Neural progenitor cell (in vitro differentiated cells): ENCODE measurements at places on chromosomes 7 and 10. TPM values are rescaled to one million over a fixed set of nuclear protein-coding genes. Genes with fewer than 3 reads are reported as not detected.

MLXIPL gene
- 0.87 and 0.90 TPM in 2 replicates for total RNA-seq

PILRA gene
- total RNA-seq: 0.68 and 6.7 TPM in 2 replicates

PLXDC2 gene
- total RNA-seq: 30.1 and 44.2 TPM in 2 replicates

NPY gene
- not detected in 2 replicates for total RNA-seq

GNAT3 gene
- total RNA-seq: not detected in 2 replicates

CDHR1 gene
- total RNA-seq: 1.4 and 2.7 TPM in 2 replicates

SPDYE2 gene
- not detected in 2 replicates for total RNA-seq

KRIT1 gene
- 46.7 and 59.4 TPM in 2 replicates for total RNA-seq

SFRP5 gene
- total RNA-seq: not detected in 2 replicates

CEP41 gene
- total RNA-seq: 14.5 and 16.5 TPM in 2 replicates

DNA sequence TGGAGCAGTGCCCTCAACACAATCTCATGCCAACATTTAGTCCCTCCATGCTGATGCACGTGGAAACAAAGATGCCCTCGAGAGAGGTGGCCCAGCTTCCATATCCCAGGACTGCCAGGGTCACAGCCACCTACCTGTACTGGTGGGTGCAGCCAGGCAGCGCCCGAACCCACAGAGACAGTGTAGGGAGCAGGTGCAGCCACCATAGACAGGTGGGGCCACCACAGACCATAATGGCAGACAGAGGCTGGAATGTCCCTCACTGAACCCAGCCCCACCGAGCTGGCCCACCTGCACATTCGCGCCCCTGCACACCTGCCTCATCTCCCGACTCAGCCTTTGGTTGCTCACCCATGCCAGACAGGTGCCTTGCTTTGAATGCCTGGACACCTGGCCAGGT, 18.3 kb upstream of the CPXM2 start:
- DNase-seq: no peak

DNA sequence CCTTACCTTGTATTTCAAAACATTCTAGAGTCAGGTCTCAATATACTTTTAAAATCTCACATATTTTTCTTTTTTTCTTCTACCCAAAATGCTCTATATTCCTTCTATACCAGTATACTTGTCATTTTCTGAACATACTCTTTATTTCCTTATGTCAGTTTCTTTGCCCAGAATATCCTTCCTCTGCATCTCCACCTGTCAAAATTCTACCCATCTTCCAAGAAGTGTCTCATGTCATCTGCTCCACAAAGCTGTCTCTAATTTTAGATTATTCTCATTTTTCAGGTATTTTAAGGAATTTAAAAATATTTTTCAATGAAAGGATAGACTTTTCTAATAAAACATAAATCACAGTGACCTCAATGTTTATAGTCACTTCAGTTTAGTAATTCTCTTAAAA, 328.0 kb upstream of the SMIM30 start:
- no peak for DNase-seq

- DNase-seq: no peak
Observed at GRCh38 chr10:118967160-118967559, 62.4 kb upstream of the NANOS1 start.

DNA sequence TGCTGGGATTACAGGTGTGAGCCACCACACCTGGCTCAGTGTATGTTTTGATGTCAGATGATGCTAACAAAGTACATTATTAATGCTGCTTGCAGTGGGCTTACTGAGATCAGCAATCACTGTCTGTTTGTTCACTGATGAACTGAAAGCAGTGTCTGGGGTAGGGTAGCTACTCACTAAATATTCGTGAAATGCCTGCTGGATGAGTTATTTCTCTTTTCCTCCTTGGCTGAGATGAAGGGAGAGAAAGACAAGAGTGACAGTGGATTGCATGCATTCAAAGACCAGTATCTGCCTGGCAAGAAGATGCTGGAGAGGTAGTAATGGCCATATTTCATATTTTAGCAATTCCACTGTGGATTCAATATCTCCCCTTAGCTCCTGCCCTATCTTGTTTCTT, 32.3 kb downstream of the FAM107B start:
- DNase-seq: no peak

DNA sequence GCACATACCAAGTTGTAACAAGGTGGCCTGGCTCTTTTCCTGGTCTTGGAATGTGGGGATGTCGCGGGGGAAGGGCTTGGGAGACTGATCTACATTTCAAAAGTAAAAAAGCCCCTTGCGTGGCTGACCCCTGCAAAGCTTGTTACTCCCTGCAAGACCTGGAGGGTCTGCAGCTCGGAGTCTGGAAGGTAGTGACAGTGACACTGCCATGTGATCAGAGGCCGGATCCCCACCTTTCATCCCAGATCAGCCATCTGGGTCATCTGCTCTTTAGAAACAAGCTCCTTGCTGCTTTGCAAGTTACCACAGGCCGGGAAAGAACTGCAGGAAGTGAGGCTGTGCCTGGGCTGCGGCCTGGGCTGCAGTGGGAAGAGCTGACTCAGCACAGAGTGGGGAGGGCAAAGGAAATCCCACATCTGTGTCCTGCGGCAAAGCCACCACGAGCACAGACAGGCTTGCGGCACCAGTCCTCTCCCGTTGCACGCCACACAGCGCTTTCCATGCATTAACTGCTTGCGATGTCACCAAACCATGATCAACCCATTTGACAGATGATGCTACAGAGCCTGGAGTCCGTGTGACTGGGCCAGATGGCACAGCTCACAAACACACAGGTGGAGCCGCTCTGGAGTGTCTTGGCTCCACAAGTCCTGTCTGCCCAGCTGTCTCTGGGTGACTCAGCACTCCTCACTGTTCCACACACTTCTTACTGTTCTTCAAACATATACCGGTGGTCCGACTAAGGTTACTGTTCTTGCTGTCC, 97.7 kb downstream of the SH3PXD2A start:
- DNase-seq: no peak

- DNase-seq: no peak
Observed at GRCh38 chr10:75247797-75248196, 12.0 kb upstream of the COMTD1 start.

GRCh38 chr10:110137142-110137545, 70.3 kb upstream of the MXI1 start:
- peak; percentile 70 for DNase-seq

- no peak for DNase-seq
Observed at GRCh38 chr10:50232261-50232639, 19.1 kb downstream of the ASAH2 start.

DNA sequence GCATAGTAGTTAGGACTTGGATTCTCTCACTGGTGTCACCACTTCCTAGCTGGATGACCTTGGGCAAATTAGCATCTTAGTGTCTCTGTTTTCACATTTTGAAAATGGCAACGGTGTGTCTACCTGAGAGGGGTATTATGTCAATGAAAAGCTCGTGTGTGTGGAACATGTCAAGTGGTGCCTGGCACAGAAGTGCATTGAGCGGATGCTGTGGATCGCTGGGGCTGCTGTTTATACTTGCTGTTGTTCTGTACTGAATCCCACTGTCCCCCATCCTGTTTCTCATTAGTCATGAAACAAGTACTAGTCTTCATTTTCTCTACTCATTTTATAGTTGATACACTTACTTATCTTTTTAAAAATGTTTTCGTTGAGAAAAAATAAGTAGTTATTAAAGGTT, 26.1 kb downstream of the RBM33 start:
- DNase-seq: no peak

DNA sequence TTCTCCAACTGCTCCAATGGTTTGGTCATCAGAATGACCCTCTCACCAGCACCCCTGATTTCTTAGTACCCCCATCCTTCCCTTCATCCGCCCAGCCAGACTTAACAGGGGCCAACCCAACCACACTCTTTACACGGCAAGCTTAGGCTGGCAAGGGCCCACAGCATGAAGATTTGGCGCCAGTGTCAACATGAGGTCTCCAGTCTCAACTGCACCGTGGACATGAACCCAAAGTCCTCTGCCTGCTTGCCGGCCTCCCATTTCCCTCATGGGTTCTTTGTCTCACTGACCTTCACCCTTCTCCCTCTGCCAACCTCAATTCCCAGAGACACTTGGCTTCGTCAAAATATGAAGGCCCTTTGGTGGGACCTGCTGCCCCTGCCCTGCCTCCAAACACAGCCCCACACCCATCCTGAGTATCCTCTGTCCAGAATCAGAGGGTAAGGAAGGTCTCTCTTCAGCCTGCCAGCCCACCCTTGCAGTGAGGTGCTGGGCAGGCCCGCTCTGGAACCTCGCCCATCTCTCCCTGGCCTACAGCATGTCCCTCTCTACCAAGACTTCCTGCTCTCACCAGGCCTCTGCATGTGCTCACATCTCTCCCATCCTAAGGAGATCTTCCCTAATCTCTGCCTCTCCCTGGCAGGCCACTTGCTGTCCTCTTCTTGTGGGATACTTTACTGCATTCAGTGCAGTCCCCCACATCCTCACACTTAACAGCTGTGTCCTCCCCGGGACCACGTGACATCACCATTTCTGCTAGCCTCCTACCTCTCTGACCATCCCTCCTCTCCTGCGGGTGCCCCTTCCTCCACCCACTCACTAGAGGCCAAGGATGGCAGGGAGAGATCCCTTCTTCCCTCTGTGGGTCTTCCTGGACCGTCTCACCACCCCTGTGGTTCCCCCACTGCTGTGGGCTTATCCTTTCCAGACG, 91.7 kb upstream of the ZMIZ1 start:
- no peak for DNase-seq

GRCh38 chr10:127194599-127194998, 1.8 kb downstream of the INSYN2A start:
- no peak for DNase-seq

GRCh38 chr7:87318741-87319140, 26.7 kb upstream of the CROT start:
- DNase-seq: no peak

DNA sequence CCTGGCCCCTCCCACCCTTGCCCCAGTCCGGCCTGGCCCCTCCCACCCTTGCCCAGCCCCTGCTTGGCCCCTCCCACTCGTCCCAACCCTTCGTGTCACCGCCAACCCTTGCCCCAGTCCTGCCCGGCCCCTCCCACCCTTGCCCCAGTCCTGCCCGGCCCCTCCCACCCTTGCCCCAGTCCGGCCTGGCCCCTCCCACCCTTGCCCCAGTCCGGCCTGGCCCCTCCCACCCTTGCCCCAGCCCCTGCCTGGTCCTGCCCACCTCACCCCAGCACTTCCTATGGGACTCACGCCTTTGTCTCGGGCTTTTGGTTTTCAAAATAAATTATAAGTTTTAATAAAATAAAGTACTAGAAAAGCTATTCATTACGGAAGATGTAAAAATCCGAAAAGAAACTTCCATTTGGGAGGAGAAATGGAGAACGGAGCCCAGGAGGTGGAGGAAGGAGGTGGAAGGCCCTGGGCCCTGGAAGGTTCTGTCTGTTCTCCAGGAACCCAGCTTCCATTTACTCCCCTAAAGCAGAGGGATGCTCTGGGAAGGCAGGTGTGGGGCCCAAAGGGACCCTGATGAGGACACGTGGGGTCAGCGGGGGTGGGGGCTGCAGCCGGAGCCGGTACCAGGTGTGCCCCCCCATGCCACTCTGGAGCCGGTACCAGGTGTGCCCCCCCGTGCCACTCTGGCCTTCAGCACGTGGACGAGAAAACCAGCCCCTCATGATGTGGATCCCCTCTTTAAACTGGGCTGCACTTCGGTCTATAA, 52.2 kb downstream of the PWWP2B start:
- no peak for DNase-seq

GRCh38 chr7:118877187-118877586, 652.7 kb downstream of the ANKRD7 start:
- DNase-seq: no peak

DNA sequence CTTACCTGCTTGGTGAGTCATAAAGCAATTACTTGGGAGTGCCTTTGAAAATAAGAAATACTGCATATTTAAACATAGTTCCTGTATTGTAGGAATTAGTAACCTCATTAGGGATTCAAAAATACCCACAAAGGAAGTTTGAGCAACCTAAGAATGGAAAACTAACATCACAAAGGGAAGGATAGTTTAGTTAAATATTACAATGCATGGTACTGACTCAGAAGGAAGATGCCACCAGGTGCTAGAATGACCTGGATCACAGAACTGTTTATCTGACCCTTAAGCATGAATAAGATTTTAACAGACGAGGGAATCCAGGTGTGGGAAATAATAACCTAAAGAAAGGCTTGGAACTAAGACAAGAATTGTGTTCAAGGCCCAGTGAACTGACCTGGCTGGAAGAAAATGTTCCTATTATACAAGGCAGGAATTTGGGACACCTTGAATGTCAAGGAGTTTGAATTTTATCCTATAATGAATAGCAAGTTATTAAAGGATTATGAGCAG, 106.4 kb downstream of the GSAP start:
- DNase-seq: no peak

GRCh38 chr7:2894118-2894940, 50.2 kb upstream of the GNA12 start:
- no peak for DNase-seq

- DNase-seq: no peak
Observed at GRCh38 chr10:103710490-103710889, 144.9 kb downstream of the SH3PXD2A start.

GRCh38 chr7:159065852-159066480, 78.7 kb downstream of the VIPR2 start:
- DNase-seq: no peak

DNA sequence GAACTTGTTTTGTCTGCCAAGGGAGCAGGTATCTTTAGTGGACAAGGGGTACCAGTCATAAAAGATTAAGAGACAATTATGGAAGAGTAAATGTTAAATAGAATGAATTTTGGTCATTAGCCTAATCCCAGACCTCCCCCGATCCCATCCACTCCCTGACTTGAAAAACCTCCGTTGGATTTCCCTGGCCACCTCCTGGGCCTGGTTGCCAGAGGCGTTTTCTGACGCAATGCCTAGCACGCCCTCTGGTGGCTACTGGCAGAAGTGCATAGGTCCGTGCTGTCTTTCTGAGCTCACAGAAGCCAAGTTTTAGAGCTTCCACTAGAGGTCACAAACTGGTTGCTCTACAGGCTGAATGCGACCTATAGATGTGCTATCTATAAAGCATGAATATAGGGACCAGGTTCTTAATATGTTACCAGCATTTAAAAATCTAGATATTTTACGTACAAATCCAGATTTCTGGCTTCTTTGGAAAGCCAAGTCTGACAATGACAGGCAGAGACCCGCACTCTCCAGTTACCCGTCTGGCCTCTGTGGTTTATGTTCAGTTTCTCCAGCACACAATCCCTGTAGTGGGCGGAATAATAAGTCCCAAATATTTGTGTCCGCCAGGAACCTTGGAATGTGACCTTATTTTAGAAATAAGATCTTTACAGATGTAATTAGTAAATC, 39.8 kb downstream of the SPOCK2 start:
- DNase-seq: peak; percentile 93

DNA sequence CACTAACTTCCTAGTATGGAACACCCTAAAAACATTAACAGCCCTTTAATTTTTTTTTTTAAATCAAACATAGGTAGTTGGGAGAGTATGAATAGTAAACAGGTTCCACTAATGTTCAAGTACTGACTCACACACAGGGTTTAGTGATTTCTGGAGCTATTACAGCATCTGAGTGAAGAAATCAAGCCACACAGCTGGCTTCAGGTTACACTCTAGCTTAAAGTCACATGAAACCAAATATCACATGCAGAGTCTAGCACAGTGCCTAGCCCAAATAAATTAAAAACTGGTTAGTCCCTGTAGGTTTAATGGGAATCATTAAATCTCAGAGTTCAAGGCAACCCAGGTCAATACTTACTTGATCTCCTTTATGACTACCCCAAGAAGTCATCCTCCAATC, 11.6 kb downstream of the PANK1 start:
- no peak for DNase-seq
